ENCODE measurements at places on chromosomes 7 and 10.

DNA sequence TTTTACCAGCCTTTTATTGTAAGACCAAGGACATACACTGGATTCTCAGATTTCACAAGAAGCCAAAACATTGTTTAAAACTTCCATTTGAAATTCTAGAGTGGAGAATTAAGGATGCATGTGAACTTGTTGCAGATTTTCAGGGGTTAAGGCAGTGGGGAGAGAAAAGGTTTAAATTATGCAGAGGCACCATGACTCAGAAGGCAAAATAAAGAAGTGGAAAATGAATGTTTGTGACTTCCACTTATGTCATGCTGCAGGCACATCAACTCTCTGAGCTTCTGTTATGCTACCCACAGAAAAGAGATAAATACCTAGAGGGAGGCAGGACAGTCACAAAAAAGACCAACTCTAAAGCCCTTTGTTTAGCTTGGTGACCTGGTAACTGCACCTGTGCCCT is 84.4 kb upstream of the BET1 start:
- DNase-seq: no peak

DNA sequence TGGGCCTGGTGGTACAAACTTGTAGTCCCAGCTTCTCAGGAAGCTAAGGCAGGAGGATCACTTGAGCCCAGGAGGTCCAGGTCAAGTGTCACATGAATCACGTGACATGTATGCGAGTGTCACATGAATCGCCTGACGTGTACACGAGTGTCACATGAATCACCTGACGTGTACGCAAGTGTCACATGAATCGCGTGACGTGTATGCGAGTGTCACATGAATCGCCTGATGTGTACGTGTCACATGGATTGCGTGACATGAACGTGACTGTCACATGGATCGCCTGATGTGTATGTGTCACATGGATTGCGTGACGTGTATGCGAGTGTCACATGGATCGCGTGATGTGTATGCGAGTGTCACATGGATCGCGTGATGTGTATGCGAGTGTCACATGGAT is 9.5 kb upstream of the ADARB2 start:
- no peak for DNase-seq

DNA sequence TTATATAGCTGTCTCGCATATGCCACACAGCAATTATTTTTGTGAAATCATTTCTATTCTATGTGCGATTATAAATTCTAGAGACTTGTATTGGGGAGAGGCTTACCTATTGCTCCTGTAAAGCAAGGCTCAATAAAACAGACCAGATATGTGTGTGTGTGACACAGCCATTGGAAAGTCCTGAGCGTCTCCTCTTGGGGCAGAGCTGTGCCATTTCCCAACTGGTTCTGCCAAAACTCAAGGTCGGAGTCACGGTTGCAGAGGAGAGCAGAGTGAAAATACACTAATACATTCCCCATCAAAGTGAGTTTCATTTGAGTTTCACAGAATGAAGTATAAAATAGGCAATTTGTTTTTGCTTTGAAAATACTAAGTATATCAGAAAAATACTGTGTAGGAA is 567.4 kb upstream of the FZD8 start:
- no peak for DNase-seq

DNA sequence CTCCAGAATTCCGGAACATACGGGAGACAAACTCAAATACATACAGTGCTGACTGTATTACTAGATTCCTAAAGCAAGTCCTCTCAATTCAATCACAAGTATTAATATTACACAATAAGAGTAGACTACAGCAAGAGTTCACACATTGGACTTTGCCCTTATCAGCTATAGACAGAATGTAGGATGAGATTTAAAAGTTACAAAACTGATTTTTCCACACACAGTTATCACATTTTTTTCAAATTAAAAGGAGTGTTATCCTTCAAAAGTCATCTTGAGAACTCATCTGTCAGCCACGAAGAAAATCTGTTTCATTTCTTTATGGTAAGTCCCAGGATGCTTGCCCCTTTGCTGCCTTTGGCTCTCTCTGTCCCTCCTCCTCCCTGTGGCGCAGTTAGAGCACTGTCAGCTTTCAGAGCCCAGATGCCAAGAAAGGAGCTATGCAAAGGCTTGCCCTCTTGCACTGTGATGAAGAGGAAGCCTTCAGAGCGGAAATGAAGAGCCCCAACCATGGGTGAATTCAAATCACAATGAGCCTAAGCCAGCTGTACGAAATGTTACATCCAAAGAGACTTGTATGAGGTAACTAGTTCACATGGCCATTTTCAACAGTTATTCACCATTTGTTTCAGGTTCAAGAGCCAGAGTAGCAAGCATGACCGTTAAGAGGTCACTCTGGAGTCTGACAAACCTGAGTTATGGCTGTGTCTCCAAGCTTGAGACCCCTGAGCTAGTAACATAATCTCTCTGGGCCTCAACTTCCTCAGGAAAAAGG is 10.7 kb downstream of the NCOA4 start:
- DNase-seq: no peak

- DNase-seq: no peak
These were observed 49.0 kb upstream of the STK17A start for GRCh38 chr7:43533801-43534479.

DNA sequence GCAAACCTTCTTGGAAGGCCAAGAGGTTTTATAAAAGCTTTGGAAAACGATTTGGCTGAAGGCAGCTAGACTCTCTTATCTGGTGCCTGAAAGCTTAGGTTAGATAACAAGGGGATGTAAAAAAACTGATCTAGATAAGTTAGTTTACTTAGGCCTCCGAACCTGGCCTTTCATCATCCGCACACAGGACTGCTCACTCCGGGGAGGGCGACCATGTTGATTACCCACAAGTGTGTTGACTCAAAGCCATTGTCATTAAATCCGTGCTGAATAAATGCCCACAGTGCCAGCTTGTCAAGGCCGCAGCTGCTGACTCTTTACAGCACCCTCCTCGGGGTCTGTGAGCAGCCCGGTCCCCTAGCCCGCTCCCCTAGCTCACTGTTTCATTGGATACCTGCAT is 112.3 kb downstream of the ZFAND4 start:
- no peak for DNase-seq

DNA sequence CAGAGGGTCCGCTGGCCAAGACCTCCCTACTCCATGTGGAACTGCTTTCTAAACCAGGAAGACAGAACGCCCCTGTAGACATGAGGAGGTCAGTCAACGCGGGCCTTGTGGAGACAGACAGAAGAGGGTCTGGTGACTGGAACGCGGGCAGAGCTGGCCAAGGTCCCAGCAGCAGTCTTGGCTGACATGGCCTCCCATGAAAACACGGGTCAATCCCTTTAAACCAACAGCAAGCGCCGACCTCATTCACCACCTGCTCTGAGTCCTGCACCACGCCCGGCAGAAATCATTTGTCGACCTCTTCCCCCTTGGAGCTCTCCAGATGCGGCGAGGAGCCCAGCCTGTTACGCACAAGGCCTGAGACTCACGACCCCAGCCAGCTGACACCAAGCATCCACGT is 78.5 kb downstream of the ZRANB1 start:
- no peak for DNase-seq

DNA sequence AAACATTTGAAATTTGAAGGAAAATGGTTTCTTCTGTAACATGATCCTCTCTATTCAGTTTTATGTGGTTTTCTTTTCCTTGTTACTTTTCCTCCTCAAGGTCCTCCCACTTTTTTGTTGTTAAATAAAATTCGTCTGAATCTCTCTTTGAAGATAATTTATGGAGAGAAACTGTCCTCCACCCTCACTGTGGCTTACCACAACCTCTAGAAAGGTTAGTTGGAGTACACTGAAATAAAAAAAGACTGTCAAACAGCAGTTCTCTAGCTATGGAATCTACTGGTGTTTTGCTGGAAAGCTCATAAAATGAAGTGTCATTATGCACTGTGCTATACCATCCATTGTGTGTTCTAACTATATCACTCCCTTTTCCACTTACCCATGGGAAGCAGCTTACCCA is 189.4 kb downstream of the HDAC9 start:
- DNase-seq: no peak

- no peak for DNase-seq
These were observed 43.1 kb downstream of the CREB3L2 start for GRCh38 chr7:137958470-137959431.

Data from stimulated activated CD8-positive, alpha-beta memory T cell treated with anti-CD3 and anti-CD28 coated beads, Interleukin-7, amount 100 ng/mL, for 4 hours (primary cell).